ENCODE measurements at places on chromosomes 3 and 15.

DNA sequence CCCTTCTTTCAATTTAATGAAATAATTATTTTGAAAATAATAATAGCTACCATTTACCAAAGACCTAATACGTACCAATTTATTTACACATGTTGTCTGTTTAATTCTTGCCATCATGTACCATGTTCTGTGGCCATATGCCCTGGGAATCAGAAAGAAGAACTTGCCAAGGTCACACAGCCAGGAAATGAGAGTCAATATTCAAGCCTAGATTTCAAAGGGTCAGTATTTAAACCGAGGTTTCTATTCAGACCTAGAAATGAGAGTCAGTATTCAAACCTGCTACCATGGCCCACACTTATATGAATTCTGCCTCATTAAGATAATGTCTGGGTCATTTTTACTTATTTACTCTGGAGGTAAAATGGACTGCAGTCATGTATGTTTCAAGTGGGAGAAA lies 103.6 kb upstream of the TBL1XR1 start:
- no peak for DNase-seq

GRCh38 chr3:37279236-37279635 lies 104.9 kb upstream of the LRRFIP2 start:
- no peak for DNase-seq

DNA sequence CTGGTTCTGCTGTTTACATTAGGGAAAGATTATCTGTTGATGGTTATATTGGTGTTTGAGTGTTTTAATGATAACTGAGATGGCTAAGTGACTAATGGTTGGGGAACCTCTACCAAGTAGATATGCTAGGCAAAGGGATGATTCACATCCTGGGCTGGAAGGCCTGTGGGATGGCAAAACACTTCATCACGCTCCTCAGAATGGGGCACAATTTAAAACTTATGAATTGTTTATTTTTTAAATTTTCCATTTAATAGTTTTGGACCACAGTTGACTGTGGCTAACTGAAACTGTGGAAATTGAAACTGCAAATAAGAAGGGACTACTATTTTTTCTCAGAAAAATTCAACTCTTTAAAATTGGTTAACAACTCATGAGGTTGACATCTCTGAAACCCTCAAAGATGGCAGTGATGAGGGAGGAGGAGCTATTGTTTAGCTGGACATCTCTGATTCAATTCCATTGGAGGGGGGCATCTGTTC lies 100.5 kb upstream of the ZBED2 start:
- DNase-seq = no peak

DNA sequence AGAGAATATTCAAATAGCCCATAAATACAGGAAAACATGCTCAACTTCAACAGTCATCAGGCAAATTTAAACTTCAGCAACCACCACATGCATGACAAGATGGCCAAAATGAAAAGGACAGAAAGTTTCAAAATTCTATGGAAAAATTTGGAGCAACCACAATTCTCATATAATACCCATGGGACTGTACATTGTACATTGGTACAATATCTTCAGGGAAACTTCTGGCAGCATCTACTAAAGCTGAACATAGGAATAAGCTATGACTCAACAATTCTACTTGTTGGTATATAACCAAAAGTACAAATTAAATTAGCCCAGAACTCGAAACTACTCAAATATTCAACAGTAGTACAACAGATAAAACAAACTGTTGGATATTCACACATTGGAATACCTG lies 847.6 kb downstream of the TBL1XR1 start:
- DNase-seq = no peak

GRCh38 chr3:49313896-49314688 lies 25.8 kb downstream of the USP4 start:
- no peak for DNase-seq

DNA sequence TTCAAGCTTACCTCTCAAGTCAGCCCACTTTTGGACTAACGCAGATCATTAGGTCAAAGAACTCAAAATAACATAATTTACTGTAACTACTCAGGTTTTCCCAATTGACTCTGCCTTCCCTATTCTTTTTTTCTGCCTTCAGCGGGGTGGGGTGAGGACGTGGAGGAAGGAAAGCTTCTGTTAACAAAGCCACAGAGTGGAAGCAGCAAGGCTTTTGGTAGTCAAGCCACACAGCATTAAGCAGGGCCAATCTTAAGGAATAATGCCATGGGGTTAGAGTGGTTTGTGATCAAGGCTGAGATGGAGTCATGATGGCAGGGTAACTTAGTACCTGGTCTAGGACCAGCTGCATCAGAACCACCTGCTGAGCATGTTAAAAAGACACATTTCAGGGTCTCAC lies 277.5 kb downstream of the TIGIT start:
- DNase-seq = no peak

DNA sequence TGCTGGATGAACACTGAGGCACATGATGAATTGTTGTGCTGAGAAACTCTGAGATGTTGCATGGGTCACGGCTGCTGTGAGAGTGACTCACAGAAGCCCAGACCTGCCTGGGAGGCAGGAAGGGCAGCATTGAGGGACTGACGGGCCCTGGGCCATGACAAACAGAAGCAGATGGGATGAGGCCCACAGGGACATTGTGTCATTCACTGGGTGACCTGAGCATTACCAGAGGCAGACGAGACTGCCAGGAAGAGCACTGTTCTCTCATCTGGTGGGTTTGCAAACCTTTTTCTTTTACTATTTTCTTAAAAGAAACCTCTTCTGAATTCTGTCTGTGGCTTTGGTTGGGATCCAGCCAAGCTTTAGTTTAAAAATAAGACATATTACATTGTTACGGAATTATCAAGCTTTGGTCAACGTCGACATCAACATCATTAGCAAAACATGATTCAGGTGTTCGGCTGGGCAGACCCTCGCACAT lies 67.8 kb downstream of the BDH1 start:
- no peak for DNase-seq

DNA sequence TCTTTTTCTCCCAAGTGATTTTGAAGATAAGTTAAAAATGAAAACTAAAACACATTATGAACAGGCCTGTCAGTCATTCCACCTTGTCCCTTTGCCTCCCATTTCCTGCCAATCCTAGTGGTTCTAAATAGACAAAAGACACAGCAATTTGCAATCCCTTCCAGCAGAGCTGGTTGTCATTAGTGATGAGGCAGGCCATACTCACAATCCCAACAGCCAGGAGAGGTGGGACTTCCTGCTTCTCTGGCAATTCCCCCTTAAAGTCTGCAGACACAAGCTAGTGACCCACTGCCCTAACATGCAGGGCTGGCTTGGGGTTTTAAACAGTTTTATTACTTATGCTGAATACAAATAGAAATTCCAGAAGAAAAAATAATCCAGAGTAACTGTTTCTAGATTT lies 38.4 kb upstream of the RBP1 start:
- DNase-seq = no peak

- no peak for DNase-seq
Observed at GRCh38 chr3:39147711-39148434, 5.5 kb downstream of the CSRNP1 start.

DNA sequence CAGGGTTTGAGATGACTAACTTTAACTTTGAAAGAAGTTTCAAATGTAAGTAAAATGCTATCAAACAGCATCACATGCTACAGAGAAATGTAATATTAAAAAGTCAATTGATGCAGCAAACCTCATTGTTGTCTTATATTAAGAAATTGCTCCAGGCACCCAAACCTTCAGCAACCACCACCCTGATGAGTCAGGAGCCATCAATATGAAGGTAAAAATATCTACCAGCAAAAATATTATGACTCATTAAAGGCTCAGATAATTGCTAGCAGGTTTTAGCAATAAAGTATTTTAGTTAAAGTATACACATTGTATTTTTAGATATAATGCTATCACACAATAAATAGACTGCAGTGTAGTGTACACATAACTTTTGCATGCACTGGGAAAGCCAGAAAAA lies 746.3 kb downstream of the ZPLD1 start:
- no peak for DNase-seq

DNA sequence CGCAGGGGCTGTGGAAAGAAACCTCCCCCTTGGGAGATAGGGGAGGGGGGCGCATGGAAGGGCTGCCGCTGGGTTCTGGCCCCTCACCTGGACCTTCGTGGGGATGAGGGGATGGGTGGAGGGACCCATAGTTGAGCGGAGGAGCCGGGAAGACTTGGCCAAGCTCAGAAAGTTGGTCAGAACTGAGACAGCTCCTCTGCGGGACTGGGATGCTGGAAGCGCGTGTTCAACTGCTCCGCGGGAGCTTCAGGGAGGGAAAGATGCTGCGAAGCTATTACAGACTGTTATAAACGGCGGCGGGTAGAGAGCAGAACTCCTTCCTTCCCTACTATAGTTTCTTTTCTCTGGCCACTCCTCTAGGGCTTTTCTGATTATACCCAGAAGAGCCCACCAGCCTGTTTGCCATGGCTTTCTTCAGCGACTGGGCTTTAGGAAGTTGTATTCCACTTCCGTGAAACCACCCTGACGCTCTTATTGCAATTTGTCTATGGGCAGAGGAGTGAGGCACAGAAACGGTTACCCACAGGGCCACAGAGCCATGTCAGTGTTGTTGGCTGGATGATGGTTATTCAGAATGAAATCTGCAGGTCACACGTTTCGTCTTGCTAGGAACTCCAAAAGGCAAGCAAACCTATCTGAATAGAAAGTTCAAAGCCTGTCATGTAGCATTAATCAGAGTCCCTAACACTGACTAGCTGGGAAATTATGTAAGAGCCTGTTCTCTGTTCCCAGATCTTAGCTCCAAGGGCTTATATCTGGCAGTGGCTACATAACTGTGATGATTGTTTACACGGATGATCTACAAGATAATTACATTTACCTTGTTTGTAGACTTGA lies 1.1 kb downstream of the SYNPR start:
- no peak for DNase-seq

DNA sequence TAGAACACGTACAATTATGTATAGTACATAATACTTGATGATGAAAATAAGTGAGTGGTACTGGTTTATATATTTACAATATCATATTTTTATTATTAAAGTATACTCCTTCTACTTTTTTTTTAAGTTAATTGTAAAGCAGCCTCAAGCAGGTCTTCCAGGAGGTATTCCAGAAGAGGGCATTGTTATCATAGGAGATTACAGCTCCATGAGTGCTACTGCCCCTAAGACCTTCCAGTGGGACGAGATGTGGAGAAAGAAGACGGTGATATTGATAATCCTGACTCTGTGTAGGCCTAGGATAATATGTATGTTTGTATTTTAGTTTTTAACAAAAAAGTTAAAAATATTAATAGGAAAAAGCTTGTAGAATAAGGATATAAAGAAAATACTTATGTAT lies 40.3 kb upstream of the SCN5A start:
- DNase-seq = no peak

GRCh38 chr3:186142393-186142932 lies 33.6 kb upstream of the ETV5 start:
- no peak for DNase-seq
